ENCODE measurements at places on chromosomes 12 and 14. TPM values are rescaled to one million over a fixed set of nuclear protein-coding genes. Genes with fewer than 3 reads are reported as not detected.

- DNase-seq: no peak
These were observed 36.8 kb downstream of the DMAC2L start for GRCh38 chr14:50348933-50349332.

DNA sequence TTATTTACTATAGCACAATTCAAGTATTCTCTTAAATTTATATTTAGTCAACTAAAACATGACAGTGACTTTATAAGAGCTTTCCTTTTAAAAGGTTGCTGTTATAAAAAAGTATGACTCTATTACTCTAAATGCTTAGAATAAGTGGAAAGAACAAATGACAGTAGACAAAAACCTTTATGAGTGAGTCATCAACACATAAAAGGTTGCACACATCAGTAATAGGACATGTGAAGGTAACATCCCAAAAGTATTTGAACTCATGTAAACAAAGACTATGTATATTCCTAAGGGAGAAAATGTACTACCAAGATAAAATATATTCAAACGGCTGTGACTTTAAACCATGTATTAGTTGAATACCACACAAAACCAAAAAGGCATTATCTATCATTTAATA lies 98.8 kb downstream of the PAWR start:
- no peak for DNase-seq

Gene DPPA3
- not detected for total RNA-seq

Gene TAS2R8
- total RNA-seq: not detected

DNA sequence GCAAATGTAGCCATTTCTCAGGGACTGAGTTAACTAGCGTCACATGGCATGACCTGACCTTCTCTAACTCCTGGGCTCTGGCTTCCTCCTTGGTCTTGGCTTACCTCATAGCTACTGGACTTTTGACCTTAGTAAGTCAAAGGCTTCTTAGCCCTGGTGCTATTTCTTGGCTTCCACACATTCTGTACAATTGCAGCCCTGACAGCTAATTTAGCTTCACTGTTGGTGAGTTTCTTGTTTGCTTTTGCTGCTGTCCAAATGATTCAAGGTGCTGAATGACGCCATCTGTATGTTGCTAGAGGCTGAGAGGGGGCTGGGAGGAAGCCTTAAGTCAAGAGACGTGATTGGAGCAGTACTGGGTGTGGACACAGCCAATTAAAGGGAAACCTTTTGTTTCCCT lies 202.7 kb downstream of the PRKD1 start:
- DNase-seq: peak; percentile 69

Gene PROX2
- 0.52 TPM for total RNA-seq

DNA sequence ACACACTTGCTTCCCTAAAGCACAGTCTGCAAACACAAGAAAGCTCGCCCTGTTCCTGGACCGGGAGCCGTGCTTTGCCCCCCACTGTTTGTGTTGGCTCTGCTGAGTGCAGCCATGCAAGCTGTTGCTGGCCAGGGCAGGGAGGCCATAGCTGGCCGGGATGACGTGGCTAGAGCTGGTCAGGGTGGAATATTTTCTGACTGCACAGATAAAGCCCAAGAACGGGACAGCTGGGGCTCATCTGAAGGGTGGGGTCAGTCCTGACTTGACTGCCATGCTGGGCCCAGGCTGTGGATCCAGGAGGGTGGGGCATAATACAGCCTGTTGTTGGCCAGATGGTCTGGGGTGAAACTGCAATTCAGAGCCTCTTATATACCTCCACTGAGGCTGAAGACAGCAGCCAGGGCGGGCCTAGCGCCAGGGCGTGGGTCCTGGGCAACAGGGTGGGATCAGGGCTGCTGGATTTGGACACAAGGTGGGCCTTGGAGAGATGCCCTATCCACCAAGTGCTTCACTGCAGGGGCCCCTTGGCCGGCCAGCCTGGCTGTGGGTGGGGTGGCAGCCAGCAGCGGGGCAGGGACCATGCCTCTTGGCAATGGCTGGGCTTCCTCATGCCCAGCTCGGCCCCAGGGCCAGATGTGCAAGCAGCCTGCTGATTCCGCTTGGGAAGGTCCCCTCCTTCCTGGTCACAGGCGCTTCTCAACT lies 14.8 kb downstream of the KMT5A start:
- DNase-seq: peak; percentile 66

Gene RFX4
- not detected for total RNA-seq

- peak; percentile 51 for DNase-seq
These were observed 101.9 kb downstream of the SLC8A3 start for GRCh38 chr14:70086685-70087379.

Gene RNASE7
- 1.0 TPM for total RNA-seq

DNA sequence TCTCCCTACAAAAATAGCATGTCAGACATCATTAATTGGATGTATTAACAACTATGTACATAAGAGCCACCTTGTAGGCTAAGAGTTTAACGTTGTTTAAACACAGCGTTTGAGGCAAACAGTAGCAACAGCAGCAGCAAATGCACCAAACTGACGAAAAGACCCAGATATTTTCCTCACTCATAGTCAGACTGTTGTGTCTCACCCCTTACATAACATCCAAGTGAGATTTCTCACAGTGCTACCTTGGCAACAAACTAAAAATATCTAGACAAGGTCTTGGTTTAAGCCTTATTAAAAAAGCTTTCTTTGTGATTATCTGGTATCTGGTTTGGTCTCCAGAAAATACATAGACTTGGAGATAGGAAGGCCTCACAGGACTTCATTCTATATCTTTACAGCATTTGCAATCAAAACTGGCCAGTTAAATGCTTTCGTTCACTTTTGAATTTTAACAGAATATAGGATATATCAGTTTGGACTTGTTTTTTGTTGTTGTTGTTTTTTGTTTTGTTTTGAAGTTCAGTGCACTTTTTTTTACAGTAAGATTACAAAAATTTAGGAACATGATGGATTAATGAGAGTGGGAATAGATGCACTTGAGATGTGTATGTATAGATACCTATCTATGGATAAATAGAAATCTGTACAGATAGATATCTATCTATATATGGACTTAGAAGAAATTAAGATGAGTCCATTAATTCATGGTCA lies 4.1 kb downstream of the BHLHE41 start:
- DNase-seq: no peak

Gene KITLG
- total RNA-seq: 4.4 TPM

Measured in body of pancreas (tissue), 4 donors.